ENCODE measurements at places on chromosomes 2 and 18.

- no peak for DNase-seq
Observed at GRCh38 chr2:18578033-18578432, 11.3 kb downstream of the NT5C1B start.

DNA sequence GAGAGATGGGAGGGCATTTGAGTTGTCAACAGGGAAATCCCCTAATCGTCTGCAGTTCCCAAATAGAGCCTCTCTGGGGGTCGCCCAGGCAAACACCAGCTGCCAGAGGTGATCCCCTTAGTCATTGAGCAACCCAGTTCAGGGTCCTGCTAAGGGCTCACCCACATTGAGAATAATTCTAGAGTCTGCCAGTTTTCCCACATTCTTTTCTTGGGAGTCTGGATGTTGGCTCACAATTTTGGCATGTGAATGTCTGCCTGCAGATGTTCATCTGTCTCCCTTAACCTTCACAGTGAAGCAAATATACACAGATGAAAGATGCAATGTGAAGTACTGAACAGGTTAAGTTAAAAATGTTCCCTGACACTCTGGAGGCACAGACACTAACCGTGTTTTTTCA, 11.4 kb upstream of the SMIM21 start:
- no peak for DNase-seq

DNA sequence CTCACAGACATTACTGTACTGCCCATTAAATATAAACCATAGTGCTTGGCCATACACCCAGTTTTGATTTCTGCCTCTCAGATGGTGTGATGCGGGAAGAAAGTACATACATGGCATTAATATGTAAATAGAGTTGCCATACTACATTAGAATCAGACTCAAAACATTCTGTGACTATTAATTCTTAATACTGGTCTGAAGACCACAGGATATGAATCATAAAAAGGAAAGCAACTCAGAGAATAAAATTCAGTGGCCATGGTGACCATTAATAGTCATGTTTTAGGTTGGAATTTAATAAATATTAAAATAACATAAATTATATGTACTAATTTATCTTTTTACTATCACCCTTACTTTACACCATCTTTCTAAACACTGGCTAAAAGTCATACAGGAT, 33.0 kb upstream of the WDR75 start:
- DNase-seq: no peak

- DNase-seq: no peak
Observed at GRCh38 chr2:170712653-170713542, 2.2 kb upstream of the SP5 start.

DNA sequence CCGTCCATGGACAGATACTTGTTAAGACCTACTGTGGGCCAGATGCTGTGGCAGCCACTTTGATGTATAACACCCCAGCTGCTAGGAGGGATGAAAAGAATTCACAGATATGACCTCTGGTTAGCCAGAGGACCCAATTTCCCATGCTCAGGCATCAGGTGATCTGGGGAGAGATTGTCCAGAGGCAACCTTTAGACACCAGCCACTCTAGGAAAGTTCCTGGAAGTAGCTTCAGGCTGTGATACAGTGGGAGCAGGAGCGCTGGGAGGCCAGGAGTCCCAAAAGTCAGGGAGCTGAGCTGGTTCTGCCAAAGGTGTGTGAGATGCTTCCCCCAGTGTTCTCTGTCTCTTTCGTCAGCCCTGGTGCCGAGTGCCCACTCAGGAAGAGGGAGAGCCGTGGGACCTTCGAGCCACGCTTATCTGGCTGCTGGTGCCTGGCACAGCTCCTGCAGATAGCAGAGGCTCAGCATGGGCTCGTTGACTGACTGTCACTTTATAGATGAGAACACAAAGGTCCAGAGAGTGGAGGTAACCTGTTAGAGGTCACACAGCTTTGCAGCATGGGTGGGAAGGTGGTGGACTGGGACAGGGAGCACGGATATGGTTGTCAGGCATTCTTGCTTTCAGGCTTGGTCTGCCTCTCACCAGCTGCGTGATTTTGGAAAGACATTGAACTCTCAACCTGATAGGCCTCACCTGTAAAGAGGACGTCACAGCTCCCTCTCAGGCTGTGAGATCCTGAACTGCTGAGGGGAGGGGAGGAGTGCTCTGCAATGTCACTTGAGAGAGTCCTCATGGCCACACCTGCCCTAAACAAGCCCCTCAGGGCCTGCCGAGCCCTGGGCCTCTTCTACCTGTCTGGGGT, 7.8 kb upstream of the RALB start:
- DNase-seq: no peak

GRCh38 chr2:237818066-237818473, 19.5 kb downstream of the RBM44 start:
- no peak for DNase-seq

GRCh38 chr2:157644776-157645175, 16.1 kb upstream of the ACVR1C start:
- no peak for DNase-seq

DNA sequence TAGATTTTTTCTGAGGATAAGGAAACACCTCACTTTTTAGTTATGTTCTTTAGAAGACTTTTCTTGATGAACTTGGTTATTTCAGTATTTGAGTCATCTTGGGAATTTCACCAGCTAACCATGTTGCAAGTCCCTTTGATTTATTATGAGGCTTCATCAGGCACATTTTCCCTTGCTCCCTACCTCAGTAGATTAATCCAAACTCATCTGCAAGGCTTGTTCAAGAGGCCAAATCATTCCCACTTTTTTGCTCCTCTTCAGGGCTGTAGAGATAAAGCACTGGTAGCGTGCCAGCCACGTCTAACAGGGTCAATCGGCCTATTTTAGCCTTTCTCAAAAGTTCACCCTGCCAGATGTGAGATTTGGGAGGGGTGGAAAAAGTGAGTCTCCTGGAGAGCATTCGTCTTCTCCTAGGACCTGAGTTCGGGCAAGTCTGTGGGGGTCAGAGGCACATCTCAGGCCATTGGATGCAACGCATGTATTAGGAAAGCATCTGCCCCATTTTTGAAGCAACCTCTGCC, 120.3 kb downstream of the RDH14 start:
- no peak for DNase-seq

- no peak for DNase-seq
Observed at GRCh38 chr2:136183097-136183496, 65.1 kb upstream of the CXCR4 start.

Measured in MV-4-11 (cell line).